SIG-M5 (cell line): ENCODE measurements at places on chromosomes 6 and 20.

GRCh38 chr20:21397341-21398108 lies at the start of gene NKX2-4:
Gene NKX2-4 (minus strand): TSS chr20:21397526. CDS start chr20:21397399, 127 bp downstream.
- DNase-seq: no peak

DNA sequence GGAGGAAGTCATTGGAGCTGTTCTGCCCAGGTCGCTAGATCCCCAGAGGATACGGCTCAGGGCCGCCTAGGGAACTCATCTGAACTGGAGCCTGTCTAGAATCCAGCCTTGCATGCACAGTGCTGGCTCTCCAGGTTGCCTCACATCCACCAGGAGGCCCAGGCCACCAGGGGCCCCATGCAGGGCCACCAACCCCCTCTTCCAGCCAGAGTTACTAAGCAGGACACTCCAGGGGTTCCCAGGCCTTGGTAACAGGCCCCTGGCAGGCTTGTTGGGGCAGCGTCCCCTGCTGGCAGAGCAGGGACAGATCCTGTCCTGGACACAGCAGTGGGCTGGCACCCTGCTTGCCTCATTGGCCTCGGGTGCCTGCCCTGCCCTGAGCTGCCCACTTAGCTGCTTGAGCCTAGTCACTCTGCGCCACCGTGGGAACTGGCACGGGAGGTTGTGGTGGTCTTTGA lies 35.3 kb downstream of the EFCAB8 start:
- no peak for DNase-seq

DNA sequence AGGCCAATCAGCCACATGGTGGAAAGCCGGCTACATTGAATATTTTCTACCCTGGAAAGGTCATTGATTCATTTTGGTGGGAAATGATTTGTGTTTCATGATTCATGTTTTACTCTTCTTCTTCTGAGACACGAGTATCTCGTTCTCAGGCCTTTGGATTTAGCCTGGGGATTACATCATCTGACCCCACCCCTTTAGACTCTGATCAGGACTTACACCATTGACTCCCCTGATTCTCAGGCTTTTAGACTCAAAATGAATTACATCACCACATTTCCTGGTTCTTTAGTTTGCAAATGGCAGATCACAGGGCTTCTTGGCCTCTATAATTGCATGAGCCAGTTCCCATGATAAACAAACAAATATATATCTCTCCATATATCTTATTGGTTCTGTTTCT lies 228.8 kb downstream of the ADGRG6 start:
- no peak for DNase-seq

DNA sequence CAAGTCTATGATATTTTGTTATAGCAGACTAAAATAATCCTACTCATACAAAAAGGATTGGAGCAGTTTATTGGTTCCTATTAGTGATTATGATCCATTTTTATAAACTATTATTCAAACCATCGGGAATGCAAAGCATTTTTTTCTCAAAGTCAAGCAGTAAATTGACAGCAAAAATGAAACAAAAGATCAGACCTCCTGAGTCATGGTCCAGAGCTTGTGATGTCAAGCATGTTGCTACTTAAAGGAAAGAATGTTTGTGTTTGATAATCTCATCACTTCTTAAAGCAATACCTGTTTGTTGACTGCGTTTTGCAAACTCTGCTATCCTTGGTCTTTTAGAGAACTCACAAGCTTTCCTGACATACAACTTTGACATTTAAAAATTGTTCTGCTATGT lies 204.4 kb downstream of the SAMD5 start:
- DNase-seq: no peak

DNA sequence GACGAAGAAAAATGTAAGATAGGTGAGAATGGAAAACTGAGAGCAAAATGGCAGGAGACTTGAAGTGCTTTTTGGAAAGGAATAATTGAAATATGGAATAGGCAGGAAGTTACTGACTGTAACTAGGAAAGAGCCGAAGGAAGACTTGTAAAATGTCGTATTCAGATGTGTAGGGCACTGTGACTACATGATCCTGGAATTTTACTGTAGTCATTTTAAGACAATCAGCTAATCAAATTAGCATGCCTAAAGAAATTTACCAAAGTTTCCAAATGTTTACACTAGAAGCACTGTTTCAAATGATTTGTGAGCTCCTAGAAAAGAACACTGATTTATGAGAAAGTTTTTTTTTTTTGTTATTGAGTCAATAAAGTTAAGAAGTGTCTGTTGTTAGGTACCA lies 21.2 kb upstream of the ADIG start:
- DNase-seq: no peak

- no peak for DNase-seq
Observed at GRCh38 chr20:492159-492558, 29.8 kb upstream of the TBC1D20 start.

- no peak for DNase-seq
Observed at GRCh38 chr20:1926237-1926636, 31.0 kb downstream of the SIRPA start.

DNA sequence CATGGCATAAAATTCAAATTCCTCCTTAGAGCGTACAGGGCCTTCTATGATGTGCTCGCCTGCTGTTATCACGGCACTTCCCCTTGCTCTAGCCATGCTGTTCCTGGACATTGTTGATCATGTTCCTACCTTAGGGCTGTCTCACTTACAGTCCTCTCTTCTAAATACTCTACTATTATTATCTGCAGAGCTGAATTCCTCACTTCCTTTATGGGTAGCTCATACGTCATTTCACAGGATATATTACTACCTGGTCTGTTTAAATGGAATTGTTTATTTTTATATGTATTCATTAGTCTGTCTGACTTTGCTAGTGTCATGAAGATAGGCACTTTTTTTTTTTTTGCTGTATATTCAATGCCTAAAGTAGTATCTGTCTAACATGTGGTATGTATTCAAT lies 94.7 kb upstream of the FLRT3 start:
- no peak for DNase-seq

- no peak for DNase-seq
Observed at GRCh38 chr20:44187772-44188709, 1.1 kb upstream of the JPH2 start.

DNA sequence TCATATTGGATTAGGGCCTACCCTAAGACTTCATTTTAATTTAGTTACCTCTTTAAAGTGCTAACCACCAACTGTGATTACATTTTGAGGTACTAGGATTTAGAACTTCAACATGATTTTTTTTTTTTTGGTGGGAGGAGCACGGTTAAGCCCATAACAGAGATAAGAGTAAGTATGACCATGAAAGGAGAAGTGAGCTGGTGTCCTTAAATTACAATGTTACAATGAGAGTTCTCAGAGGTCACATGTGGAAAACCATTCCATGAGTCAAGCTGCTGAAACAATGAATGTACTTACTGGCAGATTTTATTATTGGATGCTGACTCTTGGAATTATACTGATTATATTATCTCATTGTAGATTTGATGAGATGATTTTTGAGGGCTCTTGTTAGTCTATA lies 779.3 kb upstream of the CITED2 start:
- DNase-seq: no peak

- DNase-seq: no peak
Observed at GRCh38 chr6:157240059-157240959, 83.0 kb downstream of the TMEM242 start.

DNA sequence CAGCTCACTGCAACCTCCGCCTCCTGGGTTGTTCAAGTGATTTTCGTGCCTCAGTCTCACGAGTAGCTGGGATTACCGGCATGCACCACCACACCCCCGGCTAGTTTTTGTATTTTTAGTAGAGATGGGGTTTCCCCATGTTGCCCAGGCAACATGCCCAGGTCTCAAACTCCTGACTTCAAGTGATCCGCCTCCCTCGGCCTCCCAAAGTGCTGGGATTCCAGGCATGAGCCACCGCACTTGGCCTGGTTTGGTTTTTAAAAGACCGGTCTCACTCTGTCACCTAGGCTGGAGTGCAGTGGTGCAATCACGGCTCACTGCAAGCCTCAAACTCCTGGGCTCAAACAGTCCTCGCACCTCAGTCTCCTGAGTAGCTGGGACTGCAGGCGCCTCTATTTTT lies 40.1 kb downstream of the VSTM2L start:
- no peak for DNase-seq

- DNase-seq: no peak
Observed at GRCh38 chr6:131629651-131630050, 1.6 kb upstream of the MED23 start.

DNA sequence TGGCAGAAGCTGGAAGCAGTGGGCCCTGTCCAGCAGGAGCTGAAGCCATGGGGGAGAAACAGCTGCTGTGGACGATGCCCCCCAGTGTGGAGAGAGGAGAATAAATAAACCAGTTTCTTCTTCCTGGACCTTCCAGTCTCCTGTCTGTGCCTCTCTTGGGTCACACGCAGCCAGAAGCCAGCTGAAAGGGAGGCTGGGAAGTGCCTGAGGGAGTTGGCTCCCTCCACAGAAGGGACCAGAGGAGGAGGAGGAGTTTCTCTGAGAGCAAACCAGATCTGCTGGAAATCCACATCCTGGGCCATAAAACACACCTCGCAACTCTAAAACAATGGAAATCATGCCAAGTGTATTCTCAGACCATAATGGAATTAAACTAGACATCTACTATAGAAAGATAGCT lies 577.0 kb downstream of the CDH26 start:
- no peak for DNase-seq

DNA sequence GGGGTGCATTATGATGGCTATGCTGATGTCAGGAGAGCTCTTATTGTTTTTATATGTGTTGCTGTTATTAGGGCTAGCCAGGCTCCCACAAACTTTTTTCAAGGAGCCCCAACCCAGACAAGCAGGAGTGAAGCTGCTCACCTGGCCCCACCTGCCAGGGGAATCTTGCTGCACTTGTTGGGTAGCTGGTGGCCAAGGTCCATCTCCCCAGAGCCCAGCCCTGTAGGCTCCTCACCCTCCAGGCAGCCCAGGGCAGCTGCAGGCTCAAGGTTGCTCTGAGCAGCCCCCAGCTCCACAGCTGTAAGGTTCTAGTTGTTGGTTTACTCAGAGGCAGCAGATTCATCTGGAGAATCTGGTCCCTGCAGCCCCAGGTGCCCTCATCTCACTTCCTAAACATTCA lies 46.8 kb upstream of the SIRPA start:
- no peak for DNase-seq

DNA sequence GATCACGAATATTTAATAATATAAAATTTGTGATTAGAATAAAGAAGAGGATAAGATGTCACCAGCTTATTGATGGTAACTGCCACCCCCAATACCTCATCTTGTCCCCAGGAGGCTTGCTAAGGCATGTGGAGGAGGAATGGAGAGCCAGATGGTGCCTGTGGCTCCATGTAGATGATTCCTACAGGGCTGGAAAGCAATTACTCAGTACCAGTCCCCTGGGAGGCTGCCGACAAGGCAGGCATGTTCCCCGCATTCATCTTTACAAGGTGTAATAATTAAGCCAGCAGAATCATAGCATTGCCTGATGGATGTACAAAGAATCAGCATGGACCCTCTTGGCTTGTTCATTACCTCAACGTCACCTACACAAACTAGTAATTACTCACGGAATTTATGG lies 155.3 kb downstream of the PLCB1 start:
- DNase-seq: no peak

GRCh38 chr6:2658788-2659187 lies 91.9 kb downstream of the MYLK4 start:
- DNase-seq: no peak

- no peak for DNase-seq
Observed at GRCh38 chr6:146582857-146583256, 15.9 kb upstream of the ADGB start.

DNA sequence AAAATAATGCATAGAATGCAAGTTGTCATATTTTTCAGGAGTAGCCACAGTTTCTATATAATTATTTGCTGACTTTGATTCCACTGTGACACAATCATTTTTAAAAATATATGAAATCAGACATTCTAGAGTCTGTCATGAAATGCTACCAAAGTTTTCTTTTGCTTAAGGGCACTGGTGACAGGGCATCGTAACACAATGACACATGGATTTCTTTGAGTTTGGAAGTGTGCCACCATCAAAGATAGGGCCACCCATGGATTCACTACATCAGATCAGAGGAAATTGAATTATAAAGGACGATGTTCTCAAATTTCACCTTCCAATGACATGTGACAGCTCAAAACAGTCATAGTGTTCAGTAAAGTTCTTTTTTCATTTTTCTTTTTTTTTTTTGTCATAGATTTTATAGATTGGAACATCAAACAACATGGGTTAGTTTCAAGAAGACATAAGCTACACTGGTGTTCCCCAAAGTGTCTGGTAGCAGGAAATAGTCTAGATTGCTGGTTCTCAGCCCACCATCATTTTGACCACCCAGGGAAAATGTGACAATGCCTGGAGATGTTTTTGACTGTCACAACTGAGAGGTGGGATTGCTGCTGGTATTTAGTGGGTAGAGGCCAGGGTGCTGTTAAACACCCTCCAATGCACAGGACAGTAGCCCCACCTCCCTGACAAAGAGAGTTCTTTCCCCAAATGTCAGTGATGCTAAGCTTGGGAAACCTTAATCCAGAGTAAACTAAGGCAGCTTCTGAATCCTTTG lies 123.8 kb upstream of the DOK5 start:
- no peak for DNase-seq

DNA sequence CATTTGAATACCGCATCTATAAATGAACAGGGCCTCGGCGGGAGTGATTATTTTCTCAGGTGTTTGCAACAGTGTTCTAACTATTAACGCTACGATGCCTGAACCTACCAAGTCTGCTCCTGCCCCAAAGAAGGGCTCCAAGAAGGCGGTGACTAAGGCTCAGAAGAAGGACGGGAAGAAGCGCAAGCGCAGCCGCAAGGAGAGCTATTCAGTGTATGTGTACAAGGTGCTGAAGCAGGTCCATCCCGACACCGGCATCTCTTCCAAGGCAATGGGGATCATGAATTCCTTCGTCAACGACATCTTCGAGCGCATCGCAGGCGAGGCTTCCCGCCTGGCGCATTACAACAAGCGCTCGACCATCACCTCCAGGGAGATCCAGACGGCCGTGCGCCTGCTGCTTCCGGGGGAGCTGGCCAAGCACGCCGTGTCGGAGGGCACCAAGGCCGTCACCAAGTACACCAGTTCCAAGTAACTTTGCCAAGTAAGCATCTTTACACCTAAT lies 70.9 kb downstream of the HFE start:
- no peak for DNase-seq

DNA sequence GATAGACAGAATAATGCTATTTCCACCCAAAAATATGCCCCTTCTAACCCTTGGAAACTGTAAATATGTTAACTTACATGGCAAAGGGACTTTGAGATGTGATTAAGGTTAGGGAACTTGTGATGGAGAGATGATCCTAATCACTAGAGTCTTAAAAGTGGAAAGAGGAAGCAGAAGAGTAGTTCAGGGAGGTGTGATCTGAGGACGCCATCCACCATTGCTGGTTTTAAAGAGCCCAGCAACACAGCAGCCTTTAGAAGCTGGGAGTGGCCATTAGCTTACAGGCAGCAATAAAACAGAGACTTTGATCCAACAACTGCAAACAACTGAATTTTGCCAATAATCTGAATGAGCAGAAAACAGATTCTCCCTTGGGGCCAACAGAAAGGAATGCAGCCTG lies 30.6 kb downstream of the ZNF311 start:
- no peak for DNase-seq
